Muscle of leg (tissue), 16 donors: ENCODE measurements at places on chromosomes 13 and 19. TPM values are rescaled to one million over a fixed set of nuclear protein-coding genes. Genes with fewer than 3 reads are reported as not detected.

The ZNF723 gene
- polyA plus RNA-seq = 0.09 TPM

The NLRP13 gene
- not detected for polyA plus RNA-seq

The TEKTIP1 gene
- polyA plus RNA-seq = 5.2 TPM

DNA sequence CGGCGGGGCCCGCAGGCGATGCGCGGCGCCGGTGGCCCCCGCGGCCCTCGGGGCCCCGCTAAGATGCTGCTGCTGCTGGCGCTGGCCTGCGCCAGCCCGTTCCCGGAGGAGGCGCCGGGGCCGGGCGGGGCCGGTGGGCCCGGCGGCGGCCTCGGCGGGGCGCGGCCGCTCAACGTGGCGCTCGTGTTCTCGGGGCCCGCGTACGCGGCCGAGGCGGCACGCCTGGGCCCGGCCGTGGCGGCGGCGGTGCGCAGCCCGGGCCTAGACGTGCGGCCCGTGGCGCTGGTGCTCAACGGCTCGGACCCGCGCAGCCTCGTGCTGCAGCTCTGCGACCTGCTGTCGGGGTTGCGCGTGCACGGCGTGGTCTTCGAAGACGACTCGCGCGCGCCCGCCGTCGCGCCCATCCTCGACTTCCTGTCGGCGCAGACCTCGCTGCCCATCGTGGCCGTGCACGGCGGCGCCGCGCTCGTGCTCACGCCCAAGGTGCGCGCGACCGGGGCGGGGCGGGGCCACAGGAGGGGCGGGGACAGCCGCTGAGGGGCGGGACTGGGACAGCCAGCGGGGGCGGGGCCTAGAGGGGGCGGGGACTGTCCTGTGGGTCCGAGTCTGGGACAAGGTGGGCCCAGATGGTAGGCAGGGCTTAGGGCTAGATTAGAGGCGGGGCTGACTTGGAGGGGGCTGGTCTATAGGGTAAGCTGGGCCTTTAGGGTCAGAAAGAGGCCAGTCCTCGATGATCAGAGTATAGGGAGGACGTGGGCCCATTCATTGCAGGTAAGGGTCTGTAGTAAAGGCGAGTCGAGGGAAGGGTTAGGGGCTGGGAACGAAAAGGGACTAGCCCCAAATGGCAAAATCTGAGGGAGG, 5.1 kb downstream of the GRIN2D start:
- DNase-seq = peak; percentile 90

- DNase-seq = no peak
These were observed 11.0 kb upstream of the ZNF792 start for GRCh38 chr19:34975056-34975455.

- no peak for DNase-seq
These were observed 159.1 kb downstream of the KATNAL1 start for GRCh38 chr13:30148171-30148754.

GRCh38 chr13:101545521-101545920, 93.0 kb downstream of the ITGBL1 start:
- no peak for DNase-seq
